ENCODE measurements at places on chromosomes 4 and X.

DNA sequence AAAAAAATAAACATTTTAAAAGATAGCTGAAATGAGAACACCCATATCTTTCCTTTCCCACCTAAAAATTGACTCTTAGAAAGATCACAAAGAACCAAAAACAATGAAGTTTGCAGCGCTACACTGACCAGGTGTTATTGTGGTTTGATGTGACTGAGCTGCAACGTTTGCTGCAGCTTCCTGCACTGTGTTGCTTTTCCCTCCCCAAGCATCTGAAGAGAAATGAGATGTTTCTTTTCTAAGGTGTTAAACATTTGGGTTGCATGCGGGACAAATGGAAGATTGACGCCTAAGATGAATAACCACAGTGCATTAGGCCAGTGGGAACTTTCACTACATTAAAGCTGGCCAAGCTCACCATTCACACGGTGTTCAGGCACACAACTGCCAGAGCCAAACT lies 8.9 kb downstream of the LEF1 start:
- no peak for DNase-seq

DNA sequence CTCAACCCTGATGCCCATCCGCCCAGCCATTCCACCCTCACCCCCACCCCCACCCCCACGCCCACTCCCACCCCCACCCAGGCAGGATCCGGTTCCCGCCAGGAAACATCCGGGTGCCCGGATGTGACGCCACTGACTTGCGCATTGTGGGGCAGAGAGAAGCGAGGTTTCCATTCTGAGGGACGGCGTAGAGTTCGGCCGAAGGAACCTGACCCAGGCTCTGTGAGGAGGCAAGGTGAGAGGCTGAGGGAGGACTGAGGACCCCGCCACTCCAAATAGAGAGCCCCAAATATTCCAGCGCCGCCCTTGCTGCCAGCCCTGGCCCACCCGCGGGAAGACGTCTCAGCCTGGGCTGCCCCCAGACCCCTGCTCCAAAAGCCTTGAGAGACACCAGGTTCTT lies at the start of gene MAGEA1:
Gene MAGEA1 (plus strand): TSS at position 154 of the 400 bp plus-strand sequence. CDS start 3,106 bp downstream, outside the sequence.
- no peak for DNase-seq

DNA sequence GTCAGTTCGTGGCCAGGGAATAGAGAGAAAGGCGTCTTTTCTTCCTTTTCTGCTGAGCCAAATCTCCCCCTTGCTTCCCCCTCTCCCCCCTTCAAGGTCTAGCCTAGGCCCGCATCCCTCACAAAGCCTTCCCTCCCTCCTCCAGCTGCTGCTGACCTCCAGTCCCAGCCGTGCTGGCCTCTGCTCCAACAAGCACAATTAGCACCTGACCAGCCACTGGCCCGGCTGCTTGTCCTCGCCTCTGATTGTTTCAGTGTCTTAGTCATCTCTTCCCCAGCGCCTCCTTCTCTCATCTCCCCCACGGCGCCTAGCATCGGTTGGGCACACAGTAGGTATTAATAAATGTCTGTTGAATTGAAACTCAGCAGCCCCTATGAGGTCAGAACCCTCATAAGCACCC lies 4.2 kb downstream of the ELF4 start:
- no peak for DNase-seq

GRCh38 chr4:147409350-147409749 lies 71.5 kb upstream of the EDNRA start:
- DNase-seq, result no peak

- no peak for DNase-seq
Observed at GRCh38 chr4:71369536-71369935, 30.7 kb downstream of the SLC4A4 start.

DNA sequence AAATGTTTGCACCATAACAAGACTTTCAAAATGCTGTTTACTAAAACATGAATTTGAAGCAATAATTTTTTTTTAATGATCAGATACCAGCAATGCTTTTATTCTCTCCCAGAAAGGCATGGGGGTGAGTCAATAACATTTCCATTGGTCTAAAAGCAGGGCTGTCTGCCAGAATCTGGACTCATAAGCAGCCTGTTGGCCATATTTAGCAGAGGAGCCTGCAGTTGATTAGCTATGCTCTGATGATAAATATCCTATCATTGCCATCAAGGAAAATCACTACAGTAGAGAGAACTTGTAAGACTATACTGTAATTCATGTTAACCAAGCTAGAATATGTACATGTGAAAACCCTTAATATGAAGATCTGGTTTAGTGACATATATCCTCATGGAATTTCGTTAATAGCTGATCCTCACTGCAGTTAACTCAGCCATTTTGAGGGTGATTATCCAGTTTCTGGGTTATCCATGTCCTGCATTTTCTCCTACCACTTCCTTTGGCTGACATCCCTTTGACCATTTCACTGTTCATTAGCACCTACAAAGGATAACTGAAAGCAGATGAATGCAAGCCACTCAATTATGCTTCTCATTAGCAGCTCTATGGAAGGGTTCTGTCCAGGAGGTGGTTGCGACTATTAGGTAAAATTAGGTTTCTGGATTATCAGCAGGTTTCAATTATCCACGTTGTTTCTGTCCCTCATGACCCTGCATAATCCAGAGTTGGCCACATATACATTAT lies 72.9 kb upstream of the DIAPH2 start:
- DNase-seq, result no peak

- DNase-seq, result no peak
Observed at GRCh38 chr4:94334476-94334875, 8.2 kb downstream of the HPGDS start.

- no peak for DNase-seq
Observed at GRCh38 chr4:105970371-105970770, 75.1 kb downstream of the NPNT start.

- no peak for DNase-seq
Observed at GRCh38 chrX:19446397-19446796, 68.9 kb downstream of the MAP3K15 start.

DNA sequence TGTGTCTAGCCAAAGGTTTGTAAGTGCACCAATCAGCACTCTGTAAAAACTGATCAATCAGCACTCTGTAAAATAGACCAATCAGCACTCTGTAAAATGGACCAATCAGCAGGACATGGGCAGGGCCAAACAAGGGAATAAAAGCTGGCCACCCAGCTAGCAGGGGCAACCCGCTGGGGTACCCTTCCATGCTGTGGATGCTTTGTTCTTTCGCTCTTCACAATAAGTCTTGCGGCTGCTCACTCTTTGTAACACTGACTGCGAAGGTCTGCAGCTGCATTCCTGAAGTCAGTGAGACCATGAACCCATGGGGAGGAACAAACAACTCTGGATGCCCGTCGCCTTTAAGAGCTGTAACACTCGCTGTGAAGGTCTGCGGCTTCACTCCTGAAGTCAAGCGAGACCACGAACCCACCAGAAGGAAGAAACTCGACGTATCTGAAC lies 14.3 kb downstream of the HNRNPDL start:
- no peak for DNase-seq

DNA sequence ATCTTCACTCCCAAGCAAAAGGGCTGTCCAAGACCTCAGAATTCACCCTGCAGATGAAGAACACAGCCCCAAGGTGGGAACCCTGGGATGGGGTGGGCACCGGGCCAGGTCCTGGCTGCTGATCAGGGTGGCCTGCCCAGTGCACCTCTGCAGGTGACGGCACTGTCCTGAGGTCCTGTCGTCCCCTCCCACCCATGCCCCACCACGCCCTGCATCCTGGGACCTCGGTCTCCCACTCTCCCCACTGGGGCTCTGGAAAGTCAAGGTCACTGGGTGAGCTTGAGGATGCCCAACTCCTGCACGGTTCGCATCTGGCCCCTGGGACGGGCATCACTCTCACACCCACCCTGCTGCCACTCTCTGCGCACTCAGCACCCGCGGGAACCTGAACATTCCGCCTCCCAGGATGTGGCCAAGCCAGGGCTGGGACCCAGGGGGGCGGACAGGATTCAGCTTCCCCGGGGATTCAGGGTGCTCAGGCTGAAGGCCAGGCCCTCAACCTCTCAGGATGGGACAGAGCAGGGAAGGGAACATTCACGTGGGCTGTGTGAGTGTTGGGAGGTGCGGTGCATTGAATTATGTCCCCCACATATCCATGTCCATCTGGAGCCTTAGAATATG lies 115.9 kb downstream of the CPZ start:
- no peak for DNase-seq

- DNase-seq, result no peak
Observed at GRCh38 chrX:104564921-104565703, 887 bp upstream of the IL1RAPL2 start.

DNA sequence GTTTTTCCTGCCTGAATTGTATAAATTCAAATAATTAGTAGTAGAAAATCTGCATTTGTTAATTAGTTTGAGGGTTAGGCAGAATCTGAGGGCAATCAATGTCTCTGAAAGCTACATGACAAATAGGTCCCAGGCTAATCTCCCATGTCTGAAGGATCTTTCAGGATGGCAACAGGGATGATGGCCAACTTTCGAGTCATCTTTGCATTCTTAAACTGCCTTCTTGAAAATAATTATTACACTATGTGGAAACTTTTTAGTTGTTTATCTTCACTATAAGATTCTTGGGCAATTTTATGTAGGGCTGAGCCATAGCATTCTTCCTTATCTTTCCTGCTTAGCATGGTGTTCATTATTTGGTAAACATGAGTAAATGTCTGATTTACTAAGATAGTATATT lies 490.3 kb upstream of the EPHA5 start:
- DNase-seq, result no peak

GRCh38 chr4:160350944-160351343 lies 1248.1 kb downstream of the RAPGEF2 start:
- DNase-seq, result no peak

DNA sequence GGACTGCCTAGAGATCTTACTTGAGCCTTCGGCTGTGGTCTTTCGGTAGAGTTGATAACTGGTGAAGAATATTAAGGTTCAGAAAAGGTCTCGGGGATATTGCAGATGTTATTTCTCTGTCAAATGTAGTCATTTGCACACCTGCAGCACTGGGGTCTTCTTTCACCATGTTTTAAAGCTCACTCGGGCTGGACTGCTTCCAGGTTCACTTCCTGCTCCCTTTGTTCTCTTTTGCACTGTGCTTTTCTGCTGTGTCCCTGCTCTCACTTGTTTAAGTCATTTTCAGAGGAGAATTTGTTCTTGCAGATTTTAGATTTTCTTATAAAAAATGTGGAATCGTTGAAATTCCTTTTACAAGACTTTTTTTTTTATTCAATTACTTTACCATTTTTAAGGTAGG lies 68.5 kb downstream of the BMPR1B start:
- DNase-seq, result no peak

Data from activated CD8-positive, alpha-beta memory T cell treated with anti-CD3 and anti-CD28 coated beads for 48 hours (primary cell).